ENCODE measurements at places on chromosomes 16 and 17.

DNA sequence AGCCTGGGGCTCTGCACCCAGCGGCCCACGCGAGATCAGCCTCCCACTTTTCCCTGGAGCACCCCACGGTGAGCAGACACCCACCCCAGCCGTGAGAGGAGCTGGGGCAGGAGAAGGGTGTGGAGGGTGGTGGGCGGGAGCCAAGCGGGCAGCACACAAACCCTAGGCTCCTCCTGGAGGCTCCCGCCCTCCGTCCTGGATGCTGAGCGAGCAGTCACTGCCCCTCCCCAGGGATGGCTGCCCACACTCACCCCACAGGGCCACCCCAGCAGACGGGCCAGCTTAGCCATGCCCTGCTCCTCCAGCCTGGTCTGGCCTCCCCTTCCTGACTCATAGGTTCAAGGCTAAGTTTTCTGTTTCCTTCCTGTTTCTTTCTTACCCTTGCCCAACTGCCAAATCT lies 15.7 kb upstream of the ABCC3 start:
- DNase-seq, result no peak

- DNase-seq, result no peak
These were observed 39.0 kb downstream of the AKAP1 start for GRCh38 chr17:57124053-57124452.

- DNase-seq, result no peak
These were observed 36.4 kb downstream of the SLC7A5 start for GRCh38 chr16:87832741-87833502.

DNA sequence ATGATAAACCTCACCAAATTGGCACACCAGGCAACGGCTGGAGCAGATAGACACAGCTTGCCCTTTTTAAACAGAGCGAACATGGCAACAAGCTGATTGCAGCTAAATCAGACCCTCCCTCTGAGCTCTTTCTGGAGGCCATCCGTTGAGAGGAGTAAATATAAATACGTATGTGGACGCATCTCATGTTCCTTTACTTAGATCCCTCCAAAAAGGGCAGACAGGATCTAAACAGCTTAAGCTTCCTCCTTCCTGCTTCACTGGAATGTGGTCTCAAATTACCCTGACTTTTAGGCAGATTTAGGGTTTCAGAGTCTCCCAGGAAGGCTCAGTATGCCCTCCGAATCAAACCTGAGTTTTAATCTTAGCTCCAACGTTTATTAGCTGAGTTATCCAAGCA lies 204.7 kb upstream of the GOT2 start:
- DNase-seq, result no peak

GRCh38 chr17:27384261-27384701 lies 72.0 kb upstream of the KSR1 start:
- DNase-seq, result peak; percentile 97

DNA sequence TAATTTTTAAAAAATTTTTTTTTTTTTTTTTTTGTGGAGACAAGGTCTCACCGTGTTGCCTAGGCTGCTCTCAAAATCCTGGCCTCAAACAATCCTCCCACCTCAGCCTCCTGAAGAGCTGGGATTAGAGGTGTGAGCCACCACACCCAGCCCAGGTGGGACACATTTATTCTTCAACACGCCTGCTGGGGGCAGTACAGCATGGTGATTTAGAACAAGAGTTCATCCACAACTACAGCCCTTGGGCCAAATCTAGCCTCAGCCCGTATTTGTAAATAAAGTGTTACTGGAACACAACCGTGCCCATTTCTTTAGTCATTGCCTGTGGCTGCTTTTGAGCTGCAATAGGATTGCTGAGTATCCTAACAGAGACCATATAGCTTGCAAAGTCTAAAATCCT lies 92.8 kb downstream of the KATNIP start:
- peak; percentile 12 for DNase-seq

- DNase-seq, result no peak
These were observed 775 bp downstream of the PRPSAP2 start for GRCh38 chr17:18858567-18859245.

- DNase-seq, result no peak
These were observed 323 bp downstream of the ST3GAL2 start for GRCh38 chr16:70438585-70438968.

DNA sequence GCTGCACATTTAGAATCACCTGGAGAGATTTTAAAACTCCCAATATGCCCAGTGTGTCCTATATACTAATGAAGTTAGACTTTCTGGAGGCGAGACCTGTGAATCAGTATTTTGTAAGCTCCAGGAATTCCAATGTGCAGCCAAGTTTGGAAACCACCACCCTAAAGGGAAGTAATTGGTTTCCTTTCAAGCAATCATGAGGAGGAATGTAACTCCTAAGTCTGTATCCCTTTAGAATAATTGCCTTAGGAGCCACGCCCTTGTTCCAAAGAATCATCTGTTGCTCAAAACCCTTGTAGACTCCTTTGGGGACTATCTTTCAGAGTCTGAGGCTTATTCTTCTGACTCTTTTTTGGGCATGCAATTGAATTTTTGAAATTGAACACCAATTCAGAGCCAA lies 84.4 kb downstream of the DNAH9 start:
- DNase-seq, result no peak

All from AG10803 (cell line).